ENCODE measurements at places on chromosomes 7 and 10.
A peak's percentile ranks its signal among the peaks of the same experiment; 100 is the strongest.

DNA sequence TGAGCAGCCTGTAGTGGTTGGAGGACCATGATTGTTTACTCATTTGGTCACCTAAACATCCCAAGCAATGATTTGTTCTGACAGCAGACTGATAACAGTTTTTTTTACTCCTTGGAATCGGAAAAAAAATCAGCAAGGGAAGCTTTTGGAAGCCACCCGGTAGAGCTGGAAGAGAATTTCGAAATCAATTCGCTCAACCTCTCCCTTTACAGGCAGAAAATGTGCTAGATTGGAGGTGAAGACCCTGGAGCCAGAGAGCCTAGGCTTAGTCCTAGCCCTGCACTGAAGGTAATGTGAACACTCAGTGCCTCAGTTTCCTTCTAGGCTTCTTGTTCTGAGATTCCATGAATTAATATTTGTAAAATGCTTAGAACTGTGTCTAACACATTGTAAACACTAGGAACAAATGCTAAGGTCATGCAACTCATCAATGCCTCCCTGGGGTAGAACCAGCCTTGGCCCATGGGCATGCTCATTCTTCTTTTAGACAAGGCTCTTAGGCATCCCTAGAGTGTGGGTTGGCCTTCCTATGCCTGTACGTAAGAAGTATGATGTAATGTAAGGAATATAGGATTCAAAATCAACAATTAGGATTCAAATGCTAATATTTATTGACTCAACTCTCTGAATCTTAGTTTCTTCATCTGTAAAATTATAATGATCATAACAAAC lies 52.7 kb downstream of the MET start:
- ATAC-seq = no peak

GRCh38 chr7:122133477-122133876 lies 10.6 kb downstream of the AASS start:
- ATAC-seq = no peak

DNA sequence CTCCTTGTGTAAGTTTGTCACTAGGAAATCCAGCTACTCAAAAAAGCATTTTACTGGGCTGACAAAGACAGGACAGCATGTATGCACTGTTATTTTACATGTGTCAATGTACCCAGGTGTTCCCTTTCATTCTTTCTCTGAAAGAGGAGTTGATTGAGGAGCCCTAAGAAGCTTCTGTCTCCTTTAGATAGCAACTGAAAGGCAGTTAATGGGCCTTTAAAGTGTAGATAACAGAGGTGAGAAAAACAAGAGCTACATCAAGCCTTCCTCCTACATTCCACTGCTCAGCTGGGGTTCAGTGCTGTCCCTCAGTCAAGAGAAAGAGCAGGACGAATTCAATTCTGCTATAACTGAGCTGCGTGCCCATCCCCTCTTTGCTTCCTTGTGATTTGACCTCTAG lies 12.8 kb upstream of the WIPF3 start:
- ATAC-seq = no peak

DNA sequence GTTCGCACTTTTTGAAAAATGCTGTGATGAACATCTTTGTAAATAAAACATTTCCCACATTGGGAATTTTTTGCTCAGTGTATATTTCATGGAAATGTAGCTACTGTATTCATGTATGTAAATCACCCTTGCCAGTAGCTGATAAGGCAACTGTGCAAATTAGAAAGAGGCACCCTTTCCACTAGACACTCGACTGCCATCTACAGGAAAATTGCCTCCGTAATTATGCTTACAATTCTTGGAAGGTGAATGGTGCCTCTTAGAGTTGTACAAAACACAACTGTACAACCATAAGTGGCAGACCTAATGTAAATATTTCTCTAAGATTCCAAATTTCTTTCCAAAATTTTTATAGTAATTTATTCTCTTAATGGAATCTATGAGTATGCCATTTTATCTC lies 491.7 kb downstream of the CCSER2 start:
- ATAC-seq = no peak

DNA sequence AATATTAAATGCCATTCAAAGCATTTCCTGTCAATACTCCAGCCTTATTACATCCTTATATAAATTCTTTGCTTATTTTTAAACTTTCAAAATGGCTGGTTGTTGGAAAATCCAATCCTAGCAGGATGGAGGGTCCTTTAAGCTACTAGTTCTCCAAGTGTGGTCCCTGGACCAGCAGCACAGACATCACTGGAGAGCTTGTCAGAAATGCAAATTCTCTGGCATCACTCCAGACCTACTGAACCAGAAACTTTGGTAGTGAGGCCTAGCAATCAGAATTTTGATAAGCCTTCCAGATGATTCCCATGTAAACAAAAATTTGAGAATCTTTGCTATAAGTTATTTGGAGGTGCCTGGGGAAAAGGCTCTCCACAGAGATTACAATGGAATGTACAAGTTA lies 43.8 kb downstream of the CALCR start:
- no peak for ATAC-seq

DNA sequence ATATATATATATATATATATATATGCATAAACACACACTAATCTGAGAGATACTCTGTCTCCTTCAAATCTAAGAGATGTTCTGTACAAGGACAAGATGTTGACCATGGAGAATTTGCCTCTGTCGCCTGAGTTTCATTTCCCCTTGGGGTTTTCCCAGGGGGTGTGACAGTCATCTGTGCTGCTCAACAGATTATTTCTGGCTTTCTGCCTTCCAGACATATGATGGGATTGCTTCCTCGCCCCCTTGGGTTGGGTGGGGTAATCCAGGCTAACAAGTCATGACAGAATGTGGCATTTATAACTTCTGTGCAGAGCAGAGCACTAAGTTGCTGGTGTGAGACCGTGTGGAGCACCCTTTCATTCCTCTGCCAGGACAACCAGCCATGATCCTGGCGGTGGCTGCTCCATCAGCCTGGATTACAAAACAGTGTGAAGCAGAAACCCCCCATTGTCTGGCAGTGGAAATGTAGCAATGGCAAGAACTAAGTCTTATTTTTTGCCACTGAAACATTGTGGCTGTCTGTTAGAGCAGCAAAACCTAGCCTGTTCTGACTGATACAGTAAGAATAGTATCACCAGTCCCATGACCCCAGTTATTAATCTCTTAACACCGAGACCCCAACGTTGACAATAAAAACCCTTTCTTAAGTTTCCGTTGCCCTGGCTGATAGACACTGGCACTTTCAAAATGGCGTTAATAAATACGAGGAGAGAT lies 13.7 kb upstream of the USP6NL start:
- no peak for ATAC-seq

- no peak for ATAC-seq
These were observed 964.0 kb downstream of the GATA3 start for GRCh38 chr10:9018195-9019173.

DNA sequence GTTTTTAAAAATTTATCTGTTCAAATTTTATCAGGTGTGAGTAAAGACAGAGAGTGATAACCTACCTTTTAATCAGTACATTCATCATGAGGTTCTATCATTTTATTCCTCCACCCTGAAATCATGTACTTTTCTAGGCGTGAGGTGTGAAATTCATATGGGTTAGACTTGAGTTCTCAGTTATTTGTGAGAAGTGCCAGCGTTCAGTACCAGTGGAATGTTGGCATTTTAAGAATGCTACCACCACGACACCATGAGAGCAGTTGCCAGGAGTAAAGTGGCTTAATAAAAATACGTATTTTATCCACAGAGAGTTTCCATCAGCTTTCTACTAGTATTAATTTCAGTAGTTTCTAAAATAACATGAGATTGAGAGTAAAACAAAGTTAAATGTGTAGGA lies 104.1 kb upstream of the FERD3L start:
- no peak for ATAC-seq

DNA sequence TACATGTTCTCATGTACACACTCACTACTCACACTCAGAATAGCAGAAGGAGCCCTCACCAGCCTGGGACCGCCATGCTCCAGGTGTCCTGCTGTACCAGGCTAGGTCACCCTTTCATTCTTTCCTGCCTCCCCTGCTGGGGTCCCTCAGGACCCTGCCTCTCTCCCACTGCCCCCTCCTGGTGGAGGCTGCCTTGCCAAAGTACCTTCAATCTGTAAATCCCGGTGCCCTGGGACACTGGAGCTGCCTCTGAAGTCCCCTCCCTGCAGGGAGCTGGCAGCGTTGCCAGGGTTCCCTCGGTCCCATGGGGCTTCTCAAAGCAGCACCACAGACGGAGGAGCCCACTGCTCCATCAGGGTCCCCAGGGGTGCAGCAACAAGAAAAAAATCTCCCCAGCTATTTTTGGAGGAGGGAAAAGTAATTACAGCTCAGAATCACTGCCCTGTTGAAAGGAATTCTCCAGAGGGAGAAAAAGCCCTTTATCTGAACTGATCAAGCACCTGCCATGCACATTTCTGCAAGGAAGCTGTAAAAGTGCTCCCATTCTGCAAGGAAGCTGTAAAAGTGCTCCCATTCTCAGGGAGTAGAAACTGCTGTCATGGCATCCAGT lies 259.9 kb downstream of the PTPRN2 start:
- ATAC-seq = no peak

DNA sequence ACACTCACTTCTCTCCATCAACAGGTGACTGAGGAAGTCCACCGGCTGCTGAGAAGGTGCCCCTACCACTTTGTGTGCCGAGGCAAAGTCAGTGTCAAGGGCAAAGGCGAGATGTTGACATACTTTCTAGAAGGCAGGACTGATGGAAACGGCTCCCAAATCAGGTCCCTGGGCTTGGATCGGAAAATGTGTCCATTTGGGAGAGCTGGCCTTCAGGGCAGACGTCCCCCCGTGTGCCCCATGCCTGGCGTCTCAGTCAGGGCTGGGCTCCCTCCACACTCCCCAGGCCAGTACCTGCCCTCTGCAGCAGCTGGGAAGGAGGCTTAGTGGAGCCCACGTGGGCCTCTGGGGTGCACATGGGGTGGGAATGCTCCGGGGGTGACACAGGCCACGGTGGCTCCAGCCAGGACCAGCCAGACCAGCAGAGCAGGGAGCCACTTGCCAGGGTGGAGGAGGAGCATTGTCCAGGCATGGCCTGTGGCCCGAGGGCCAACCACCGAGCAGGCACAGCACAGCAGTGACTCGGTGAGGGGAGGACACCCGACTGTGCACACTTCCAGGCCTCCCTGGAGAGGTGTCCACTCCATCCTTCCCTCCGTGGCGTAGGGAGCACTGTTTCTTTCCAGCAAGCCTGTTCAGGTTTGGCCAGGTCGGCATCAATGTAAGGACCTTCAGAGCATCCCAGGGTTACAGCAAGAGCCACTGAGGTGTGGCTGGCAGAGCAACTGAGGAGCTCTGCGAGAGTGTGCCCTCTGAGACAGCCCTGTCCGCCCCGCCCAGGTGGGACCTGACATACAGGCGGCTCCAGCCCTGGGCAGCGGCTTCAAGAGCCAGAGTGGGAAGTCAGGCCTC lies 139.7 kb downstream of the ADCY1 start:
- ATAC-seq = peak; percentile 6

DNA sequence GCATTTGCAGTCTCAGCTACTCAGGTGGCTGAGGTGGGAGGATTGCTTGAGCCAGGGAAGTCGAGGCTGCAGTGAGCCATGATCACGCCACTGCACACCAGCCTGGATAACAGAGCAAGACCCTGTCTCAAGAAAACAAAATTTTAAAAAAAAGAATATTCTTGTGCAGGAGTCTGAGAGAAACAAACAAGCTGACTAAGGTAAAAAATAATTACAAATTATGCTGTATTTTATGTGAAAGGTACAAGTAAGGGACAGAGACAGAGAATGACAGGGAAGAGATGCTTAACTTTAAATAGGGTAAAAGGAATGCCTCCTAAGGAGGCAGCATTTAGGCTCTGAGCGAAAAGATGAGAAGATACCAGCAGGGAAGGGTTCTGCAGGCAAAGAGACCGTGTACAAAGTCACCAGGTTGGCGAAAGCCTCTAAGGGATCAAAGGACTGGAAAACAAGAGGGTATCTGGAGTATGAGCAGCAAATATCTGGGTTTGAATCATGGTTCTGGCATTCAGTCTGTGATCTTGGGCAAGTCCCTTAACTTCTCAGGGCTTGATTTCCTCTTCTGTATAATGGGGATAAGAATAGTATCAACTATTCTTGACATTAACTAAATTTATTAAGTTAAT lies 106.2 kb upstream of the RHOBTB1 start:
- no peak for ATAC-seq

DNA sequence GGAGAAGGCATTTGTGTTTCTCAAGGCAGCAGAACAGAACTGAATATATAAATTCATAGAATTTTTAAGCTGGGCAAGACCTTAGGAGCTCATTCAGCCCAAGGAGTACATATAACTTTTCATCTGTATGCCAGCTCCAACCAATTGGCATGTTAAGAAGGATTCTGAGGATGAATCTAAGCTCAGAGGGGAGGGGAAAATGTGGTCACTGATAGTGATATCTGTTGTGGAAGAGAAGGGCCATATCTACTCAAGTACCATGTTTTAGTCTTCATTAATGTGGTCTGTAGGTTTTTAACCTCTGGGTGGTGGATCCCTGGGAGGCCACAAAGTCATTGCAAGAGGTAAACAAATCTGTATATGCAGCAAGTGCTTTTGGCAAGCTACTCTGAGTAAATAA lies 6.4 kb downstream of the CALD1 start:
- no peak for ATAC-seq

- peak; percentile 2 for ATAC-seq
These were observed 760 bp downstream of the CBX3 start for GRCh38 chr7:26202019-26202990.

GRCh38 chr7:51021906-51022570 lies 239.3 kb upstream of the GRB10 start:
- no peak for ATAC-seq

GRCh38 chr10:50883629-50884028 lies 1.8 kb downstream of the A1CF start:
- ATAC-seq = no peak

DNA sequence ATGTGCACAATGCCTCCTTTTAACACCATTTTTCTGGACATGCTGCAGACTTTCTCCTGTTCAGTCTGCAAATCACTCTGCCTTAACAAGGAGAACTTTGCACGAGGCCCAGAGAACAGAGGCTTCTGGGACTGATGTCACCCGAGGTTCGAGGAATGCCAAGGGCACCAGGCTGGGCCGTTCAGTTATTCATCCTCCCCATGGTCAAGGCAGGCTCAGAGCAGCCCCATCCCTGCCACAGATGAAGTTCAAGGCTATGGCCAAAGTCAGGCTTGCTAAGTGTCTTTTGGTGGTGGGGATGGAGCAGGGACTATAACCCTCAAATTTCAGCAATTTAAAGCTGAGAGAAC lies 9.4 kb upstream of the DUSP5 start:
- no peak for ATAC-seq

DNA sequence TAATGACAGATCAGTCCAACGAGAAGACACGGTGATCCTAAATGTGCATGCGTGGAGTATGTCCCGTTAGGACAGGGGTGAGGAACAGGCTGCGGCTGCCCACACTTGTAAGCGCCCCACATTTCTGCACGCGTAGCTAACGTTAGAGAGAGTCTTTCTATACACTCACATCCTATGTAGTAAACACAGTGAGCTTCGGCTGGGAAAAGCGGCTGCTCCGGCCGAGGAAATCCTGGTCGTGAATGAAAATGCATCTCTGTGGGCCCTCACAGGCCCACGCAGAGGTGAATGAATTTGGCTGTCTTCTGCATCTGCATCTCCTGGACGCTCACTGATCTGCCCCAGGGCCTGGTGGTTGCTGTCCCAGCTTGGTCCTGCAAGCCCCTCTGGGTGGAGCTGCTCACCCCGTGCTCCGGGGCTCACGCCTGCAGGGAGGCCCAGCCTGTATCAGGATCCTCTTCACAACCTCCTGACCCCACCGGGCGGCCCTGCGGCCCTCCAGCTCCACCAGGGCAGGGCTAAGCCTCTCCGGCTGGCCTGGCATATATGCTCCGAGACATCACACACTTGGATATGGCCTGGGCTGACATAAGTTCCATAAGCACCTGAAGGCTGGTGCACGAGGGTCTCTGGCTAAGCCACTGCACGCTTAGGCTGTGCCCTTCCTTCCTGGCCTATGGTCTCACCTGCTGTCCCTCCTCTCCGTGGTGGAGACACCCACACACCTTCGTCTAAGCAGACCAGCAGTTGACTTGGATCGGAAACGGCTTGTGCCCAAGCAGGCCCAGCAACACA lies 117.9 kb upstream of the DIP2C start:
- ATAC-seq = no peak
